NCI-H1694 treated with DMSO at 0.1 percent for 48 hours (cell line): ENCODE measurements at places on chromosomes 5 and 9.
A peak's percentile ranks its signal among the peaks of the same experiment; 100 is the strongest.

- no peak for DNase-seq
Measured at GRCh38 chr9:124355941-124356744, 59.1 kb downstream of the PSMB7 start.

GRCh38 chr5:178340187-178340586, 107.6 kb upstream of the PHYKPL start:
- no peak for DNase-seq

DNA sequence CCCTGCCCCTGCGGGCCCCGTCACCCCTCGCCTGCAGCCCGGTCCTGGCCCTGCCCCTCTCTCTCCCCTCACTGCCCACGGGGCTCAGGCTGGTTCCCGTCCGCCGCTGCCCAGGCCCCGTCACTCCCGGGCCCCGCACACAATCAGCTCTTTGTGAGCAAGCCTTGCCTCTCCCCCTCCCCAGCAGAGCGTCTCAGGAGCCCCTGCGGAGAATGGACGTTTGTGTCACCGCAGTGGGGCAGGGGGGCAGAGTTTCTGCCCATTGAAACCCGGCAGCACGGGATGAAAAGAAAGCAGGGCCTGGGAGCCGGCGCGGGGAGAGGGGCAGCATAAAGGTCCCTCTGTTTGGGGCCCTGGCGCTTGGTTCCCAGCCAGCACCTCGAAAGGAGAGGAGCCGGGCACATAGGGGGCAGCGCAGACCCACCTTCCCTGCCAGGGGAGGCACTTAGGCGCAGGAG, 13.5 kb upstream of the NUP214 start:
- DNase-seq, result no peak

- no peak for DNase-seq
Measured at GRCh38 chr5:24325306-24325832, 319.4 kb downstream of the CDH10 start.

- DNase-seq, result no peak
Measured at GRCh38 chr9:114383521-114384231, 4.1 kb downstream of the AKNA start.

DNA sequence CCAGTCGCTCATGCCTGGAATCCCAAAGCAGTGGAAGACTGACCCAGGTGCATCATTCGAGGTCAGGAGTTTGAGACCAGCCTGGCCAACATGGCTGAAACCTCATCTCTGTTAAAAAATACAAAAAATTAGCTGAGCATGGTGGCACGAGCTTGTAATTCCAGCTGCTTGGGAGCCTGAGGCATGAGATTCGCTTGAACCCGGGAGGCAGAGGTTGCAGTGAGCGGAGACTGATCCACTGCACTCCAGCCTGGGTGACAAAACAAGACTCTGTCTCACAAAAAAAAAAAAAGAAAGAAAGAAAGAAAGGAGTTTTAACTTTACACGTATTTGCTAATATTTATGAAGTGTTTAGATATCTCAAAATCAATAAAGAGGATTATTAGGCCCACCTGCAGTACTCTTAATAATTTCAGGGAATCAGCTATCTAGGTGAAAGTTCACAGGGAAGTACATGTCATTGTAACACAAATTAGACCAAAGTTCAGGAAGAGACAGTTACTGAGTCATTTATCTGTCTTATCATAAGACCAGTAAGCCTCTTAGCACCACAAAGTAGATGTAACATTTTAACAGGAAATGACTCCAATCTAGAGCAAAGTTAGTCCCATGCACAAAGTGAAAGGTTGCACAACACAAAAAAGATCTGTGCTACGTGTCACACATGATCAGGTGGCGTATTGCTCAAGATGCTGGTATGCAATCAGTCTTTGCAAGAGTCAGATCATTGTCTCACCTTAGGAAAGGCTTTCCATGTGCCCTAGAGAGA, 34.1 kb upstream of the PLIN2 start:
- DNase-seq, result peak; percentile 0

GRCh38 chr9:2109069-2109650, 94.0 kb downstream of the SMARCA2 start:
- no peak for DNase-seq

DNA sequence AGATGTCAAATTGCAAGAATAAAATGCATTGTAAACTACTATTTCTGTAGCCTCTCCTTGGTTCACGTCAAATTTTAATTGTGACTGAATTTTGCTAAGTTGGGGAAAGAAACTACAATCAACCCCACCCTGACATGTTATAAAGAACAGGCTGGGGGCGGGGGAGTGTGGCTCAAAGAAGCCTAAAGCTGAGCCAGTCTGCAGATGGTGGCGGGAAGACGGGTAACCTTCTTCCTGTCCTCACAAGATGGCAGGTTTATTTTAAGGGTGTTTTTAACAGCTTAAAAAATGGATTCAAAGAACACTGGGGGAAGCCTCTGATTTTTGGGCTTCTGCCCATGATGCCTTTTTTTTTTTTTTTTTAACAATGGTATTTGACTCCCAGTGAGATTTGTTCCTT, 68.5 kb upstream of the MELK start:
- DNase-seq, result no peak

- no peak for DNase-seq
Measured at GRCh38 chr5:41648996-41649395, 138.6 kb upstream of the PLCXD3 start.

GRCh38 chr5:170755679-170756456, 27.7 kb upstream of the GABRP start:
- DNase-seq, result no peak

DNA sequence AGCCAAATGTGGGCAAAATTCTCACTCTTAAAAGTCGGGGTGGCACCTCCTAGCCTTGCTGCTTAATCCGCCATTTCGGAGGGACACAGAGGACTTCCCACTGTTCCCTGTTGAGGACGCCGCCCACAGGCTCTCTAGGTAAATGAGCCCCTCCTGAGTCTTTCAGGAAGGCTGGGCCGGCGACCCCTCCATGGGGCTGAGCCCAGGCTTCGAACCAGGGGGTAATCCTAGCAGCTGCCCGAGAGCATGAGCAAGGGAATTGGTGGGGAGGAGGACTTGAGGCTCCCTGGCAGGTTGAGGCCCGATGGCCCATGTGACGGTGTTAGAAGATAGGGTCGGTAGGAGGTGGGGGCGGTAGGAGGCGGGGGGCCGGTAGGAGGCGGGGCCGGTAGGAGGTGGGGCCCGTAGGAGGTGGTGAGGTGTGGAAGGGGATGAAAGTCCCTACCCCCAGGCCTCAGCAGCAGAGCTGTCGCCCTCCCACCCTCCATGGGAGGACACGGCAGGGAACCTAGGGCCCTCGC, 17.1 kb downstream of the SLC12A7 start:
- DNase-seq, result no peak

- no peak for DNase-seq
Measured at GRCh38 chr9:36768677-36769076, 196.0 kb downstream of the MELK start.

DNA sequence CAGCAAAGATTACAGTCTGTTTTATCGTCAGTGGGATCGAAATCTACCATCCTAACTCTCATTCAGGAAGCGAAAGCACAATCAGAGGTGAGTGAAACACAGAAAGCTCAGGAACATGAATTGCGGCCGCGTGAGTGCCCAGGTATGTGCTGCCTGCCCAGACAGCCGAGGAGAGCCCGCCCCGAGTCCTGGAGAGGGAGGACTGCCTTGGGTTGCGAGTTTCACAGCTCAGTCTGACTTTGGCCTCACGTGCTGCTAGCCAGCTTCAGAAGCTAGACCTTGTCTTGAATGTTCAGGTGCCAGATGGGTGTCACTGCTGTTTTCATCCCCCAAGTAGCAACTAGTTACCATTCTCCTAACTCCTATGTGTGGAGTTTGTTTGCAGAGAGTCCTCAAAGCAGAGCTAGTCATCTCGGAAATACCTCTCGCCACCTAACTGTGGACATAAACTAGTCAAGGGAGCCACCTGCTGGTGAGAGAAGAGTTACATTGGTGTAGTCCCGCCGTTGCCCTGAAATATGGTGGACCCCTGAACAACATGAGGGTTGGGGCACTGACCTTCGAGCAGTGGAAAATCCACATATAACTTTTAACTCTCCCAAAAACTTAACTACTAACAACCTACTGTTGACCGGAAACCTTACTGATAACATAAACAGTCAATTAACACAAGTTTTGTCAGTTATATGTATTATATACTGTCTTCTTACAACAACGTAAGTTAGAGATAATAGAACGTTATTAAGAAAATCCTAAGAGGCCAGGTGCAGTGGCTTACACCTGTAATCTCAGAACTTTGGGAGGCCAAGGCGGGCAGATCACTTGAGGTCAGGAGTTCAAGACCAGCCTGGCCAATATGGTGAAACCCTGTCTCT, 80.9 kb downstream of the GOLPH3 start:
- peak; percentile 87 for DNase-seq

- no peak for DNase-seq
Measured at GRCh38 chr5:181160152-181160754, 12.9 kb downstream of the OR2V2 start.

- no peak for DNase-seq
Measured at GRCh38 chr5:84301535-84301934, 83.1 kb downstream of the EDIL3 start.

DNA sequence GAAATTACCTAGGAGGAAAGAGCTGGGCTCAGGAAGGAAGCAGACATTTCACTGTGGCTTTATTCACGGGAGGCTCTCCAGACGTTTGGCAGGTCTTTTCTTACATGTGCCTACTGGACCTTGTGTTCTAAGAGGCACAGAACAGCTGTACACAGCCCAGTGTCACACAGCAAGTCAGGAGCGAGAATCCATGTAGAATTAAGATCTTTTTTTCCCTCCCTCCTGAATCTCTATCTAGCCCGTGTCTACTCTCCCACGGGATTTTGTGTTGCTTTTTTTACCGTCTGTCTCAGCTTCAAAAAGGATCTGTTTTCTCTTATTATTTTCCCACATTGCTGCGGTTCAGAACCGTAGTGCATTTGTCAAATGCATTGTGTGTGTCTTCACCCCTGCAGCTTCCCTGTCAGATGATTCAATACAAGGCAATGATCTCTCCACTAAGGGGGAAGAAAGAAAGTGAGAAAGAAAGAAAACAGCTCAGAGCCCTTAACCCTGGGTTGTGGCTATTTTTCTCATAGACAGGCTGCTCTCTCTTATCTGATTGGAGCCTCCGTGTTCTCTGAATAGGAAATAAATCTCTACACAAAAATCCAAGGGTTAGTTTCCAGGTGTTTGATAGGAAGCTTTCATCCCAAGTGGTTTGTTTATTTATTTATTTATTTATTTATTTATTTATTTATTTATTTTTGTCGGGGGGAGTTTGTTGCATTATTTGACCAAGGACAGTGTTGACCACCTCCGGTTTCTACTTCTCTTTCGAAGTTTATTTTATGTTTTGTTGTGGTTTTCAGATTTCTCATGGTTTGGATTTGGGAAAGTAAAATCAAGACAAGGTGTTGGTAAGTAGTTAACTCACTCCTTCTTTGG, 191.0 kb downstream of the NTRK2 start:
- no peak for DNase-seq

- no peak for DNase-seq
Measured at GRCh38 chr5:89178541-89178940, 295.6 kb upstream of the MEF2C start.

GRCh38 chr5:114391321-114391720, 29.5 kb downstream of the KCNN2 start:
- no peak for DNase-seq

GRCh38 chr9:100525563-100525962, 52.3 kb upstream of the CAVIN4 start:
- DNase-seq, result no peak

DNA sequence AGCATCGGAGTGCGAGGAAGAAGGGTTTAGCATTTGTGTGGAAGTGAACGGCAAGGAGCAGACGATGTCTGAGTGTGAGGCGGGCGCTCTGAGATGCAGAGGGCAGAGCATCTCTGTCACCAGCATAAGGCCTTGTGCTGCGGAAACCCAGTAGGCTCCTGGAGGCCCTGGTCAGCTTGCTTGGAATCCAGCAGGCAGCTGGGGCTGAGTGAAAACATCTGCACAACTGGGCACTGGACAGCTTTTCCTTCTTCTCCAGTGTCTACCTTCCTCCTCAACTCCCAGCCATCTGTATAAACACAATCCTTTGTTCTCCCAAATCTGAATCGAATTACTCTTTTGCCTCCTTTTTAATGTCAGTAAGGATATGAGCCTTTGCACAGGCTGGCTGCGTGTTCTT, 72.1 kb downstream of the C7 start:
- DNase-seq, result no peak

DNA sequence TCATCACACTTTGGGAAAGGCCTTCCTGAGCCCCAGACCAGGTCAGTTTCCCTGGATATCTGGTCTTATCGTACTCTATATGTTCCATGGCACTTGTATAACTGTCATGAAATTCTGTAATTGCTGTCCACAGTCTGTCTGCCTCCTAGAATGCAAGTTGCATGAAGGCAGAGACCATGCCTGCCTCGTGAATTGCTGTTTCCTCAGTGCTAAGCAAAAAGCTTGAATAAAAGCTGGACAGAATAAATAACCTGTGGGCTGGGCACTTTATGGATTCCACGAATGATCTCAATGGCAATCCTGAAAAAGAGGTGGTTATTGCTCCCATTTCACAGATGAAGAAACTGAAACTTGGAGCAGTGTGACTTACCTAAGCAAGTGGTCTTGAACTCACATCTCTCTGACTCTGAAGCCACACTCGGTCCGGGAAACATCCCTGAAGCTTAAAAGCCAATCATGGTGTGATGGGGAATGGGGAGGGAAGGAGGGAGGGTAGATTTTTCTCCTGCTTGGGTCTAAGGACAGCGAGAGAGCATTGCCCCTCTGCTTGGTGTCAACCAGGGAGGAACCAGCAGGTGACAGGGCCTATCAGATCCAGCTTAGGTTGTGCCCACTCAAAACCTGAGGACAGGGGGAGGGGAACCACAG, 13.2 kb upstream of the LHX2 start:
- DNase-seq, result no peak

- no peak for DNase-seq
Measured at GRCh38 chr5:107425541-107426031, 245.2 kb downstream of the EFNA5 start.

DNA sequence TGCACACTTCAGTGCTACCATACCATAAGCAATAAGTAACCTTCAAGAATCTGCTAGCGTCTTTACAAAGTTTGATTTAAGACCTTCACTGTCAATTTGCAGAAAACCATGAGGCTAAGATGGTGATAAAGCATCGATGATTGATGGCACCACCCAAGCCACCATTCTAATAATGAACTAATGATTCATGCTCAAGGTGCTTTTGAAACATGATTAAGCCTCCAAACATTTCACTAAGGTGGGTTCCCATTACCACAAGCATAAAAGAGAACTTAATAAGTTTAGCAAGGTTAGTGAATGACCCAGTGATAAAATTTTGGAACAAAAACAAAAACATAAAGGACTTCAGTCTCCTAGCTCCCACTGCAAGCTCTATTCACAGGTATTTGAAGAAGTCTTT, 214.7 kb downstream of the FBXL17 start:
- no peak for DNase-seq

GRCh38 chr5:122871661-122872060, 26.2 kb downstream of the SNX24 start:
- DNase-seq, result no peak

DNA sequence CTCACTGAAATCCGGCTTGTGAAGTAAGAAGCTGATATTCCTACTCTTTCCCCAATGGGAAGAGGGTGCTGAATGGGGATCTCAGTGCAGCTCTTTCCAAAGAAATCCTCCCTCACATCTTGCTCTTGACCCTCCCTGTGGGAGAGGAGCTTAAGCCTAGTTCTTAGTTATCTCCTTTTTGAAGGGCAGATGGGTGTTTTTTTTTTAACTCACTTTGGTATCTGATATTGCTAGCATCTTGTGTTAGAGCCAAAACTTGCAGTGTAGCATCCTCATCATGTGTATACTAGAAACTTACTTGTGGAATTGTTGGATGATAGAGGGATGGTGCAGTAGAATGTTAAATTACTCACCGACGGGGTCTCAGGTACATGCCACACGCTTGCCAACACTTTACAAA, 90.2 kb downstream of the F2RL2 start:
- DNase-seq, result no peak
